ENCODE measurements at places on chromosomes 4 and X.

GRCh38 chrX:80792205-80792604, 17.5 kb downstream of the BRWD3 start:
- no peak for DNase-seq

DNA sequence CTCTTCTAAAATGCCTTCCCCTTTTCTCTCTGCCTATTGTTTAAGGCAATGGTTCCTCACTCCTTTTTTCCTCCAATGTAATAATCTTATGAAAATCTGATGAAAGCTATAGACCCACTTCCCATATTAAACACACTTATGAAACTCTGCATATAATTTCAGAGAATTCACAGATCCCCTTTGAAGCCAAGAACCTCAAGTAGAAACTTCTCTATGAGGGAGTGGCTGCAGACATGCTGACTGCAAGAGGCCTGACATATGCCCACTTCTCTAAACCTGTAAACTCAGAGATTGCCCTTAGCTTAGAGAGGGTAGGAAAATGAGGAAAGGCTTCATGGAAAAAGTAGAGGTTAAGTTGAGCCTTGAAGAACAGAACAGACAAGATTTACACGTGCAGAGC, 37.6 kb downstream of the TAB3 start:
- no peak for DNase-seq

GRCh38 chr4:166064721-166065120, 191.7 kb downstream of the TLL1 start:
- DNase-seq: no peak

GRCh38 chr4:7915875-7916242, 23.8 kb downstream of the AFAP1 start:
- no peak for DNase-seq

- DNase-seq: peak; percentile 95
Measured at GRCh38 chr4:55345980-55346850, at the start of gene SRD5A3. SRD5A3 (plus strand) TSS chr4:55346242; CDS start chr4:55346337, 95 bp downstream.

DNA sequence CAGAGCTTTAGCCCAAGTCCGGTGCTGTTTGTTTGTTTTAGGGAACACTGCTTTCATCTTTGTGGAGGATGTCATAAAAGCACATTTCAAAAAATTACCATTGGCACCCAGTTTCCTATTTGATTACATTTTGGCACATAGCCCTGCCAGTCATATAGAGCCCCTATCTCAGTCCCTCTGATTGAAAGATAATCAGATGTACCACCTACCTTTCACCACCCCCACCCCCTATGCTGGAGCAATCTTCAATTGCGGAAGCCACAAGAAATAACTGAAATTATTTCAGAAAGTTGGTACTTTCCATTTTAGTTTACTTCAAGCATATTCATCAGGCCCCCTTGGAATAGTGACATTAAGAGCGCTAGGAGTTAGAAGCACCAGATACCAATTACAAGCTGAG, 136.7 kb upstream of the RPL34 start:
- DNase-seq: no peak

- no peak for DNase-seq
Measured at GRCh38 chr4:168708108-168708507, 211.3 kb downstream of the PALLD start.

DNA sequence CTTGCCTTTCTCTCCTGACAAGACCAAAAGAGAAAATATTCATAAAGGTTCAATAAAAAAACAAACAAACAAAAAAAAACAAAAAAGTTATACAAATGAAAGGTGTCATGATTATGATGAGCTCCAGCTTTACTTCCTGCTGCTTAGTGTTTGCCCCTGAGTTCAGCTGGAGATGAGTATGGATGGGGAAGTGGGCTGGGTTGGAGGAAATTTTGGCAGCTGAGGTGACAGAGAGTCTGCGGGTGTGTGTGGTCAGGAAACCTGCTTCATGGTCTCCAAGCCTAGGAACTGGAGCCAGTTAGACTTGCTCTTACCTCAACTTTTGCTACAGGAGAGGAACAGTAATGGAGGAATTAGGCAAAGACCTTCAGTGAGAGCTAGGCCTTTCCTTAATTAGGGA, 4.3 kb upstream of the CYSLTR1 start:
- no peak for DNase-seq

DNA sequence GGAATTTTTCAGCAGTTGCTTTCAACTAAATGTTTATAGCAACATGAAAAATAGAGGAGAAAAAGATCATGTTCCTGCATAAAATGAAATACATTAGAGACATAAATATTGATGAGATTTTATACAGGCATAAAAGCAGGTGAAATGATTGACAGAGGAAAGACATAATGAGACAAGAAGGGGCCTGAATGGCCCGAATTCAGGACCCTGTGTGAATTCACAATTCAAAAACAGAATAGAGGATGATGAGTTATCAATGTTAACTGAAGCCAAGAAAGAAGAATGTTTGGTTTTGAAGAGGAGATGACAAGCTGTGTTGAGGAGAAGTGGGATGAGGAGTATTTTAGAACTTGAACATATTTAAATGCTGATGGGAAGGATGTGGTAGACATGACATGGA, 371.1 kb downstream of the FBXO8 start:
- no peak for DNase-seq

DNA sequence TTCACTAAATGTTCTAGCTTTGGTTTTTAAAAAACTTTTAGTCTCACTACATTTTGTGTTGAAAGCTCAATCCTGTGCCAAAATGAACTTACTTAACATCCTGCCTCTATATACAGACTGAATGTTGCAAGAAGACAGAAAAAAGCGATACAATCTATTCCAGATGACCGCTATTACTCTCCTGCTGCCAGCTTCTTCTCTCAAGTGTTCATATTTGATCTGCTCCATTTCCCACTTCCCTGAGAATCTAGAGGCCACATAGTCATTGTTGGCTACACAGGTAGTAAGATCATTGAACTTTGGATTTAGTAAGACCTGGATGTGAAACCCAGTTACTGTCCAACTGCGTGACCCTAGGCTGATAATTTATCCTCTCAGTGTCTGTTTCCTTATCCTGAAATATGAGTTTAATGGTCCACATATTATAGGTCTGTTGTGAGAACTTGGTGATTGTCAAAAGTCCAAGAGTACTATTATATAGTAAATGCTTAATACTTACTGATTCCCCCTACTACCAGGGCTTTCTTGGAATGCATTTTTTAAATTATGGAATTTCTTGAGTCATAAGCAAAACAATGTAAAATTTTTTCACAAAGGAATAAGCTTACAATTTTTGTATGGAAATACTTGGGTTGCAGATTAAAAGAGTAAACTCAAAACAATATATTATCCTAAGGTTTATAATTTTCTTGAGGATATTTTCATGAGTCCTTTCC, 976.8 kb upstream of the ADGRL3 start:
- no peak for DNase-seq

GRCh38 chr4:100461807-100462605, 55.8 kb downstream of the EMCN start:
- DNase-seq: no peak
